ENCODE measurements at places on chromosomes 3 and 15.

- no peak for DNase-seq
Measured at GRCh38 chr15:54131410-54131809, 153.2 kb downstream of the UNC13C start.

DNA sequence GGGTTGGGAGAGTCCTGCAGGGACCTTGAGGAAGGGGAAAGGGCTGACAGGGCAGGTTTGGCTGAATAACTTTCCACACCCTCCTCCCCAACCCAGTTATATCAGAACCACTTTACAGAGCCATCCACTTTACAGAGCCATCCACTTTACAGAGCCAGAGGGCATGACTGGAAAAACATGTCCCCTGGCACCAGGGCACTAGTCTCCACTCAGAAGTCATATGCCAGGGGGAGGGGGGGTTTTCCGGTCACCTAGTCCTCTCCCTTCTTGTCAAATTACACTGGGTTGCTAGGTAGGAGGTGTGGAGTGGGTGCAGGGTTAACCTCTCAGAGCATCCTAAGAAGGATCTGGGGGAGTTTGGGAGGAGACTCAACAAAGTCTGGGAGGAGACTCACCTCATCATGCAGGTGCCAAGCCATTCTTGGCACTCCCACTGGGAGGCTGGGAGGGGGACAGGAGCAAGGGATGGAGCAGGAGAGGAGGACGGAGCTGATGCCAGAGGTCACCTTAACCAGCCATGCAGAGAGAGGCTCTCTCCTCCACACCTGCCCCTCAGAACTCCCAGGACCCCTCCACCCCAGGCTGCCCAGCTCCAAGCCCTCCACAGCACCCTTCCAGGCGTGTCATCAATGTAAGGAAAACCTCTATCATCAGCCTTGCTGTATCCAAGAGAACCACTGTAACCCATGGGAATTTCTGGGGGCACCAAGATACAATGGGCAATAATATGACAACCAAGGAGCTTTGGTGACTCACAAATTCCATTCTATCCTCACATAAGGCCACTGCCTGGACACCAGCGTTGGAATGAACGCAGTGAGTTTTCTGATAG is 1.7 kb downstream of the LRRC2 start:
- DNase-seq, result no peak

DNA sequence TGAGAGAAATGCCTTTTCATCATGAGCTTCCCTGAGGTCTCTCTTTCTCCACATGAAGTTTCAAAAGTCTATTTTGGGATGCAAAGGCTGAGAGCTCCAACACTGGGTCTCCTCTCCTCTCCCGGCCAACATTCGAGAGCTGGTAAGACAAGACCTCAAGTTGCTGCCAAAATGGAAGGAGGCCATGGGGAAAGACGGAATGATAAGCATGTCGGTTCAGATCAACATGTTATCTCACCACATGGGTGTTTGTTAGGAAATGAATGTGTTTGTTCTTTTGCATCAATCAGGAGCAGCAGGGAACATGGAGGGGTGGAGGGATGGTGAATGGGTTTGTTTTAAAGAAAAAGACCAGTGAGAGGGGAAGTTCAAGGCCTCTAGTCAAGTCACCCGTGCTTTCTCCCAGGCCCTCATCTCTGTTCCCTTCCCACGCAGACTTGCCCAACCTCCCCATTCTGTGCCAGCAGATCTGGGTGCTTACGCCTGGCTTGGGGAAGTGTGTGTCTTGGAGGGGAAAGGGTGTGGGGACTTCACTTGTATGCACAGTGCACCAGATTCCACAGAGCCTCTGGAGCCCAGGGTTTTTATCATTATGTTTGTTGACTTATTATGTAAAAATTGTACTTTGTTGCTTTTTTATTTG is 23.5 kb upstream of the ATP10A start:
- no peak for DNase-seq

DNA sequence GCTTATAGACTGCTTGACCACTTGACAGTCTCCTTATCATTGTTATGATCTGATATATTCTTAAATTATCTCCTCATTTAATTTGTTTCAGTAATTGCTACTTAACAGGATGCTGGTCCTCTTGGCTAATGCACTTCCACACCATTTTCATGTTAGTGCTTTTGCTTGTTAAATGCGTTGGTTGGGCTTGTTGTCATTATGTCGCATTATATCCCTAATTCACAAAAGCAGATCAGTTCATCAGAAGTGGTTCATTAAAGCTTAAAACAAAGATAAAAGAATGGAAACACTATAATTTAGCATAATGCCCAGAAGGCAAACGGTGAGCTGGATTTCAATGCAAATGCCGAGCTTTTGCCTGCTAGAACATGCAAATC is 17.1 kb upstream of the EHHADH start:
- no peak for DNase-seq

All from GM23338 (cell line).